ENCODE measurements at places on chromosomes 2 and 18.

GRCh38 chr2:126832014-126832413, 66.7 kb upstream of the TEX51 start:
- no peak for DNase-seq

DNA sequence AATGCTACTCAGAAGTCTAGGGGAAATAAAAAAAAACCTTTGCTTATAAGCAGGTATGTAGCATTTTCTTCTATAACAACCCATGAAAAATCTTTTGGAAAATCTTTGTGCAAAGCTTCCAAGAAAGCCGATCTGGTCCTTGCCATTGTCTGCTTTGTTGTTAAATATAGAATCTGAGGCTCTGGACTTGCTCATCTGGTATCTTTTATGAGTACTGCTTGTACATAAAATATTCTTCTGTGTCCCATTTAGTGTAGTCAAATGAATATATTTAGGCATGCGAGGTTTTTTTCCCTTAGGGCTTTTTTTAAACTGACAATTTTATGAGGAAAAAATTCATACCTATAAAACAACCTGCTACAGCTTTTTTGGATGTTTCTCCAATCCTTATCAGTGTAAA, 45.0 kb upstream of the RMND5A start:
- DNase-seq, result no peak

DNA sequence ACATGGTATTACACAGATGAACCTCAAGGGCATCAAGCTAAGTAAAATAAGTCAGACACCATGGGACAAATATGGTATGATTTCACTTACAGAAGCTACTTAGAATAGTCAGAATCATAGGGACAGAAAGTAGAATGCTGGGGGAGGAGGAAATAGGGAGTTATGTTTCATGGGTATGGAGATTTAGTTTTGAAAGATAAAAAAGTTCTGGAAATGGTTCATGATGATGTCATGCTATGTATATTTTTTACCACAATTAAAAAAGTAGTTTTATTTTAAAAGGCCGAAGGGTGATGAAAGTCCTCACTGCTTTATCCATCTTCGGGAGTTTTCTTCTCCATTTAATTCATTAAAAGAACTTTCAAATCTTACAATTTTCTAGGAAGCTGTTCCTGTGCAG, 181.9 kb downstream of the CALCRL start:
- DNase-seq, result no peak

DNA sequence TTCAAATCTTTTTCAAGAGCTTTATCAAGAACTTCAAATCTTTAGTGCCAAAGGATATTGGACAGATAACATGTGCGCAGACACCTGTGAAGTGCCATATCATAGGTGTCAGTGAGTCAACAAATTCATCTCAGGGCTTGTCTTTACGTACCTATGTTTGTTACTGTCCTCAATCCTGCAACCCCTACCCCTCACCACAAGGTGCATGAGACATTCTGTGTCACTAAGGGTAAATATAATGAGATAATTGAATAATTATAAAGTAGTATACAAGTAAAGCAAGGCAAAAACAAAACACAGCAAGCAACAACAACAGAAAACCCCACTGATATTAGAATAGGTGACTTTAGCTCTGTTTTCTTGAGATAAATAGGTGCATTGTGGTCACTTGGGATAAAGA, 1495.8 kb upstream of the TMEFF2 start:
- no peak for DNase-seq

- DNase-seq, result no peak
These were observed 50.5 kb downstream of the IMPA2 start for GRCh38 chr18:12031846-12032245.

- no peak for DNase-seq
These were observed 459.4 kb upstream of the UBE2E3 start for GRCh38 chr2:180520921-180521581.

DNA sequence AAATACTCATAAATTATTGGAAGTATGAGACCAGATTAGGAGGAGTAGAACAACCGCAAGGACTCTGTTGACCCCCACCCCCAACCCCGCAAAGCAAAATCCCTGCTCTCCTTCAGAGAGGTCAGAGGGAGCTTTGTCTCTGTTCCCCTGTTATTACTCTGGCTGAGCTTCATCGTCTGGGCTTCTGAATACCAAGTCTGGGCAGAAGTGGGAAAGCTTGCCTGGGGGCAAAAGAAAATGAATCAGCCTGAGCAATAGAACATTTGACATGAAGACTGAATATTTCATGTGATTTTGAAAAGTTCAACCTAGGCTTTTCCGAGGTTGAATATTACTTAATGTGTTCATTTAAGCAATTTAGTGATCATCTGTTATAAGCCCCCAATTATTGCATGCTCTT, 114.6 kb upstream of the ARHGAP28 start:
- no peak for DNase-seq

DNA sequence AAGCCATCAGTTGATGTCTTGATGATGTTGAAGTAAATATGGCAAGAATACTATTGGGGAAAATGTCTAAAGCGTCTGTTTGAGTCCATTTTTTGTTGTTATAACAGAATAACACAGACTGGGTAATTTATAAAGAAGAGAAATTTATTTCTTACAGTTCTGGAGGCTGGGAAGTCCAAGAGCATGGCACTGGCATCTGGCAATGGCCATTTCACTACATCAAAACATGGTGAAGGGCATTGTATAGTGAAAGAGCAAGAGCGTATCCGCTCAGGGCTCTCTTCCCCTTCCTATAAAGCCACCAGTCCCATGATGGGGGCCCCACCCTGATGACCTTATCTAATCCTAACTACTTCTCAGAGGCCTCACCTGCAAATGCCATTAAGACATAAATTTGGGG, 29.6 kb upstream of the MRPL19 start:
- DNase-seq, result no peak

DNA sequence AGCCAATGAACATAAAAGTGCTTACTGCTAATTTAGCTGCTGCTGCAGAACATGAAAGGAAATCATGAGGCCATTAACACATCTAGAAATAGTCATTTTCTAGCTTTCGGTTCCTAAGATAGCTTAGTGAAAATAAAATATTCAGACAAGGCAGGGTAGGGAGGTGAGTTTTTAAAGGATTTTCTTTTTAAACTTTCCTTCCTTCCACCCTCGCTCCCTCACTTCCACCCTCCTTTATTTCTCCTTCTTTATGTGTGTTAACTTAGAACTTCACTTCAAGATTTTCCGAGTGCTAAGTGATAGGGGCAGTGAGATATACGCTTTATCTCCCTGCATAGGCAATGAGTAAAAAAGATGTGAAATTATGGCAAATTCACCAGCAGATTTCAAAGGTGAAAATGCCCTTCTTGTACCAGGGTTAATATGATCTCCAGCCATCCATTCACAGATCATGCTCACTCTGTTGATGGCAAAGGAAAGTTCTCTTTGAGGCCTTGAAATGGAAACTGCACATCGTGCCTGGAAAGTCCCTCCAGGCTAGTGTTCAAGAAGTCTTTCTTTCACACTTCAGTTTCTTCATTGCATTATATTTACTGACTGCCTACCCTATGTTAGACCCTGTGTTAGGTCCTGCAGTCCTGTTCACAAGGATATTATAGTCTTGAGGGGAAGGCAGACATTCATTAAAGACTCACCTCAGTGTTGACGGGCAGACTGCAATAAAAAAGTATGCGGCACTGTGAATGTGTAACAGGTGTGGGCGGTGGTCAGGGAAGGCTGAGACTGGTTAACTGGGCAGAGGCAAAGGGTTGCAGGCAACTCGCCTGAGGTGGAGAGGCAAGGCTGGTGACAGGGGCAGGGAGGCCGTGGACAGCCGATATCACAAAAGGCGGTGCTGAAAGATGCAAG, 200.8 kb downstream of the PLCL1 start:
- no peak for DNase-seq

DNA sequence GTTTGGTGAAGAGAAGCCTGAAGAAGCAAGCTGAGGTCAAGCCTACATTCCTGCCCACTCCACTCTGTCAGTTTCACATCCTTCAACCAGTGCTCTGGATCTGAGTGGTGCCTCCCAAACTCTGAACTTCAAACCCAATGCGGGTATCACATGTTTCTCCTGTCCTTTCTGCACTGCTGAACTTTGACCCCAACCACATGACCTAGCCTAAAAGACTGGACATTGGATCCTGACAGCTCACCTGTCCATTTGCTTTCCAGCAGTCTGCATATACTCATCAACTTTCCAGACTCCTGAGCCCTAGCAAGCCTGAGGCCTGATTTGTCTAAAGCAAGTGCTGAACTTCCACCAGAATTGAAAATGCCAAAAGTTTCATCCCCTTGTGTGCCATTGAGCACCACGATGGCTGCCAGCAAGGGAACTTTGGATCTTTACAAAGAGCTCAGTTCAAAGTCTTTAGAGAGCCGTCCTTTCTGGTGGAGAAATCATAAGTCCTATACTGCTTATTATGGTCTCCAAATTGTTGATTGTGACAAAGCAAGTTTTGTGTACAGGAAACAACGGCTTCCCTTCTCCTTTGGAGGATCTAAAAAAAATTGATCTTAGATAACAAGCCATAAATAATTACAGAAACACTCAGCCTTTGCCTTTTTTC, 37.6 kb upstream of the ITGA6 start:
- DNase-seq, result no peak

GRCh38 chr2:113038291-113038690, 14.4 kb downstream of the IL36B start:
- DNase-seq, result no peak

GRCh38 chr18:5214583-5215351, 17.7 kb upstream of the AKAIN1 start:
- DNase-seq, result no peak

DNA sequence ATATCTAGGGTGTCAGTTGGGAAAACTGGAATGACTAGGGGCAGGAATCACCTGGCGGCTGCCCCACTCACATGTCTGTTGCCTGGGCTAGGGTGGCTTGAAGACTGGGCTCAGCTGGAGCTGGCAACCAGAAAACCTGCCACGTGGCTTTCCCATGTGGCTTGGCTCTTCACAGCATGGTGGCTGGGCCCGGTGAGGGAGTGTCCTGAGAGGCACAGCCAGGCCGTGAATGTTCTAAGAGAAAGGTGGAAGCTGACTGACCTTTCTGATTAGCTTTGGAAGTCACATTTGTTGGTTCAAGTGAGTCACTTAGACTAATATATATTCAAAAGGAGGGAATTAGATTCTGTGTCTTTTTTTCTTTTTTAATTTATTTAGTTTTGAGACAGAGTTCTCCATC, 22.7 kb downstream of the SP5 start:
- no peak for DNase-seq

DNA sequence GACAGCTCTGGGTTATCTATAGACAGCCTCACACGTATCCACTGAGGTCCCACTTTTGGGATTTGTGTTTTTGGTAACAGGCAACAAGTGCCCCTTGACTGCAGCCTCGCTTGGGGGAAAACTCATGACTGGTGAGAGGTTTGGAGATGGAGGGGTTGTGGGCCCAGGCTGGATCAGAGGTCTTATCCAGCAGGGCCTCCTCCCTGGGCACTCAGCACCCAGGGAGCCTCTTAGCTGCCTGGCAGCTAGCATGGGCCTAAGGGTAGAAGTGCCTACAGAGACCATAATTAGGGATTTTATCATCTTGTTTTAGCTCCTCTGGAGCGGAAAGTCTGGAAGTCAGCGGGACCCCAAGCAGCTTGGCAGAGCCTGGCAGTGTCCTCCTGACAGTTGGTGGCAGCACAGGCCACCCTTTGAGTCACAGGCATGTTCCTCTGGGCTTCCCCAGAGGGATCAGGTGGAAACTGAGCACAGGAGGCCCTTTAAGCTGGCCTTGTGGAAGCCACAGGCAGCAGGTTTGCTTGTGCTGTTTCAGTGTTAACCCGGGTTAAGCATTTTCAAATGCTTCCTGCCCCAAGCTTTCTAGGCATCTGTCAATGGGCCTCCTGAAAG, 143.1 kb downstream of the KCTD1 start:
- peak; percentile 43 for DNase-seq

DNA sequence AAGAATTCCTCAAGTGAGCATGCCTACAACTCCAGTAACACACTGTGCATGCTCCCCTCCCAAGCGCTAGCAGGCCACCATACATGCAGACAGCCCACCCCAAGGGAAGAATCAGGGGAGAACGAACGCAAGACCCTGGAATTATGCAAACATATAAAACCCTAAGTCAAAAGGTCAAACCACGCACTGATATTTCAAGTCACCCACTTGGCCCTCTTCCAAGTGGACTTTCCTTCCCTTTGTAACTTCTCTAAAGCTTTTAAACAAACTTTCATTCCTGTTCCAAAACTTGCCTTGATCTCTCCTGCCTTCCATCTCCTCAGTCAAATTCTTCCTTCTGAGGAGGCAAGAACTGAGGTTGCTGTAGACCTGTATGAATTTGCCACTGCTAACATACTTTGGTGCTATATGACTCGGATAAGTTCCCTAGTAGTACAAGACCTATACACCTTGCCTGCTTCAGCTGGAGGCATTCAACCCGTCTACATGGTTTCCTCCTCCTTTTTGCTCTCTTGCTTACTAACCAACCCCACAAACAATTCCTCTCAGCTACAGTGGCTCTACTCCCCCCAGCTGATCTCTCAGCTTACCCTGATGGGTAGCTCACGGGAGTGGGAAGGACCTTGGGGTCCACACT, 11.1 kb upstream of the RPIA start:
- DNase-seq, result no peak

DNA sequence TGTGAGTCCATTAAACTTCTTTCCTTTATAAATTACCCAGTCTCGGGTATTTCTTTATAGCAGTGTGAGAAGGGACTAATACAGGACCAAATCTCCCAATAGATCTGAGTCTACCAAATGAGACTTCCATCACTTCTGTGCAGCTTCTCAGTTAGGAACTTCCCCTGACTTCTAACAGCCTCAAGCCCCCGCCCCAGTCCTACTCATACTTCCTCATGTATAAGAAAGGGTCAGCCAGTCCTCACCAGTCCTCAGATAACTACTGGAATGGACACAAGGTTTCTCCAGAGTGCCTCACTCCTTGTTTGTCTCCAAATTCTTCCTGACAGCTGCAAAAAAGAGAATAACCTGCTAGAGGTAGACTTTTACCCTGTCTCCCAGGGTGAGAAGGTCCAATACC, 19.5 kb downstream of the TTC32 start:
- DNase-seq, result no peak

DNA sequence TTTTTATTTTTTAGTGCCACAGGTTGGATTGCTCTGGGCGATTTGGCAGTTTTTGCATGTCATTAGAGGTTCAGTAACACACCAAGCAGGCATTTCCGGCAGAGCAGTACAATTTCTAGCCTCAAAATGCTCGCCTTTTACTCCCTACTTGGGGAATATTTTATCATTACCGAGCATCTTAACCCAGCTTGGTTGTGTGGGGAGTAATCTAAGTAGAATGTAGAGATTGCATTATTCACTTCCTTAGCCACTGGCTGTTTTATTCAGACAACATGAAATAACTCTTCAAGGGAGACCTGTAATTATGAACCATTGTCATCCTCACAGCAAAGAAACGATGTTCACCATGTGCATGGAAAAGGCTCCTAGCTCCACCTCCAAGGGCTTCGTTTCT, 13.1 kb downstream of the GRP start:
- no peak for DNase-seq

Data from 8988T (cell line).